ENCODE measurements at places on chromosomes 7 and 10. TPM values are rescaled to one million over a fixed set of nuclear protein-coding genes. Genes with fewer than 3 reads are reported as not detected.

PRSS58 gene
- not detected for total RNA-seq

IGFBP3 gene
- 29,310 TPM for total RNA-seq

IL6 gene
- 18.7 TPM for total RNA-seq

AKR1C3 gene
- 36.2 TPM for total RNA-seq

GRCh38 chr10:6579183-6579903, 733 bp downstream of the PRKCQ start:
- no peaks in the 10 kb centered on the region for H3K36me3 ChIP-seq
- H3K27me3 ChIP-seq: peaks cover 32% of the 10 kb centered on the region
- DNase-seq: no peak
- H3K4me3 ChIP-seq: no peak overlapping the region
- no peak overlapping the region for H3K27ac ChIP-seq
- H3K4me1 ChIP-seq: no peaks in the 10 kb centered on the region

GRCh38 chr10:129605986-129606518, 139.0 kb downstream of the MGMT start:
- no peaks in the 10 kb centered on the region for H3K4me1 ChIP-seq
- H3K27ac ChIP-seq: no peak overlapping the region
- no peaks in the 10 kb centered on the region for H3K27me3 ChIP-seq
- H3K36me3 ChIP-seq: no peaks in the 10 kb centered on the region
- H3K4me3 ChIP-seq: no peak overlapping the region

DNA sequence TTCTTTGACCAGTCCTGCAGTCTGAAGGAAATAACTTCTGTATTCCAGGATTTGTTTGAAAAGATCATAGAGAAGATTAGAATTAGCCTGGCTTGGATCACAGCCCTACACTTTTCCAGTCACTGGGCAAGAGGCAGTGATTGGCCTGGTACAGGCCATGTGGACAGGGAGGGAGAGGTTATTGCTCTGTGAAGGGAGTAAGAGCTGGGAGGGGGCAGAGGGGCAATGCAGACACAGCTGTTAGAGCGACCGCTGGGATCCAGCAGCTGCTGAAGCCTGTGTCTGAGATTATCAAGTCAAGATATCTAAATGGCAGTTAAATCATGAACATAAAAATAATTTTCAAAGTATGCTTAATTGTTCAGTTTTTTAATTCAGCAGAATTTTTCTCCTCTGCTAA, 257.3 kb downstream of the SDK1 start:
- no peaks in the 10 kb centered on the region for H3K4me1 ChIP-seq
- DNase-seq: no peak
- no peaks in the 10 kb centered on the region for H3K27me3 ChIP-seq
- H3K27ac ChIP-seq: no peak overlapping the region
- H3K36me3 ChIP-seq: no peaks in the 10 kb centered on the region

DNA sequence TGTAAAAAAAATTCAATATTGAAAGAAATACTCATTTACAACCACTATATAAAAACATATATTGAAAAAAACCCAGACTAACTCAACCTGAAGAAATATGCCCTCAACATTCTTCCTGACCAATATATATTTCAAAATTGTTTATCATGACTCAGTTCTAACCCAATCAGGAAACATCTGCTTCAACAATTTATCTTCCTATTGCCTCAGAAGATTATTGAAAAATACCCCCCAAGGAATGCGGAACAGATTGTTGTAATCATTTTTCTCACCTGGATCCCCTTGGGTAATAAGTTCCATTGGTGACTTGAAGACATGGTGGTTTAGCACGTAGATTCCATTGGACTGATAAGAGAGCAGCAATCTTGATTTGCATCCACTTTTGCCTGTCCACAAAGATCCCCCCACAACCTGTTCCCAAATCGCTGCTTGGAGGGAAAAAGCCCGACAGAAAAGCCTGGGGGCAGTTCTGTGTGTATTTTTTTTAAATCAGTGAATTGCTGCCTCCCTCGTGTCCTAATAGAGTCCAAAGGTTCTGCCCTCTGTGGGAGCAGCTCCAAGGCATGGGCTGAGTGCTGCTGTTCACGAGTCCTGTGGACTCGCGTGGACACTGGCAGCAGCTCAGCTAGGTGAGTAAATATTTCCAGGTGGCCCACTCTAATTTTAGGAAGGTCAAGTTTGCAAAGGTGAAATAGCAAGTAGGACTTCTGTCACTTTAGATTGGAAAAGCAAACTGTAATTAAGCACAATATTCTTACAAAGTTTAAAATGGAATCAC, 5.9 kb upstream of the INHBA start:
- H3K27me3 ChIP-seq: no peaks in the 10 kb centered on the region
- H3K36me3 ChIP-seq: no peaks in the 10 kb centered on the region
- DNase-seq: no peak
- peak overlapping the region; percentile 52 for H3K27ac ChIP-seq

GRCh38 chr7:116316838-116317628, 106.7 kb downstream of the TES start:
- peaks cover 33% of the 10 kb centered on the region for H3K4me1 ChIP-seq
- H3K4me3 ChIP-seq: peak overlapping the region; percentile 53
- no peaks in the 10 kb centered on the region for H3K36me3 ChIP-seq
- no peaks in the 10 kb centered on the region for H3K27me3 ChIP-seq

GRCh38 chr10:60222047-60222446, 167.6 kb downstream of the ANK3 start:
- no peak for DNase-seq
- no peaks in the 10 kb centered on the region for H3K4me1 ChIP-seq
- H3K27me3 ChIP-seq: no peaks in the 10 kb centered on the region
